ENCODE measurements at places on chromosomes 11 and 22.

GRCh38 chr11:130999086-130999485 is 82.8 kb upstream of the SNX19 start:
- no peak for DNase-seq

DNA sequence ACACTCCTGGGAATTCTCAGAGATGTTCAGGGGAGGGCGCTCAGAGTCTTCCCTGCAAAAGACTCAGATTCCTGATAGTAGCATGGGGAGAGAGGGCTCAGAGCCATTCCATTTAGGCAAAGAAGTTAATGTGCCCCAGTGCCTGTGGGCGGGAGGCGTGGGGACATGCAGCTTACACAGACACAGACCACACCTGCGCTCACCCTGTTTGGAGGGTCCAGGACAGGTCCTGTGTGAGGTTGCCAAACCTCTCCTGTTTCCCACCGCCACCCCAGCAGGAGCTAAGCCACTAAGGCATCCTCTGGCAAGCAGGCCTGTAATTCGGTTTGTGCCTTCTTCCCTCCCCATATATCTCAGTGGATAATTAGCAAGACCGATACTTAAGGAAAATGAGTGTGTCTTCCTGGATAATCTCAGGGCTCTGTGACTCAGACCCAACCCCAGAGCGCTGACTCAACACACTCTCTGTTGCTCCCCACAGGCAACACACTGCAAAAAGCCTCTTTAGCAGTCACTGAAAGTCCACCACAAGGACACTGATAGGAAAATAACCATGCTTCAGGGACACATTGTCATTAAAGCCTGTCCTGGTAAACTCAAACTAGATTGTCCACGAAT is 118.9 kb upstream of the LMO1 start:
- peak; percentile 15 for DNase-seq

GRCh38 chr11:76807206-76807875 is 24.2 kb downstream of the TSKU start:
- DNase-seq, result peak; percentile 78

GRCh38 chr22:45504373-45505341 is 2.0 kb downstream of the FBLN1 start:
- no peak for DNase-seq

DNA sequence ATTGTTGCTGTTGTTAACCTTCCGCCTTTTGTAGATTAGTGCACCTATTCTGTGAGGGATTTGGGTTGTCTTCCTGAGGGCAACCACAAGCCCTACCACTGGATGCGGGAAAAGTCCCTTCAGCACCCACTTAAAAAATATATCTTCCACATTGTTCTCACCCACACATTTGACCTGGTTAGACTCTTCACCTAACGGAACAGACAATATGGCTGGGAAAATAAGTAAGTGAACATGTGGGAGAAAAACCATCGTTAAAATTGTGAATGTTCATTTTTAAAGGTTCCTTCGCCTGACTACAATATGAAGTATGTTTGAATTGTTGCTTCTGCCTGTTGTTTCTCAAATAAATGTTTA is 72.0 kb upstream of the MPEG1 start:
- DNase-seq, result no peak

- no peak for DNase-seq
These were observed 82.4 kb upstream of the CD44 start for GRCh38 chr11:35056391-35057093.

GRCh38 chr11:71418643-71419042 is 29.6 kb downstream of the DHCR7 start:
- DNase-seq, result no peak

GRCh38 chr11:14764579-14765527 is 121.2 kb downstream of the PDE3B start:
- no peak for DNase-seq

DNA sequence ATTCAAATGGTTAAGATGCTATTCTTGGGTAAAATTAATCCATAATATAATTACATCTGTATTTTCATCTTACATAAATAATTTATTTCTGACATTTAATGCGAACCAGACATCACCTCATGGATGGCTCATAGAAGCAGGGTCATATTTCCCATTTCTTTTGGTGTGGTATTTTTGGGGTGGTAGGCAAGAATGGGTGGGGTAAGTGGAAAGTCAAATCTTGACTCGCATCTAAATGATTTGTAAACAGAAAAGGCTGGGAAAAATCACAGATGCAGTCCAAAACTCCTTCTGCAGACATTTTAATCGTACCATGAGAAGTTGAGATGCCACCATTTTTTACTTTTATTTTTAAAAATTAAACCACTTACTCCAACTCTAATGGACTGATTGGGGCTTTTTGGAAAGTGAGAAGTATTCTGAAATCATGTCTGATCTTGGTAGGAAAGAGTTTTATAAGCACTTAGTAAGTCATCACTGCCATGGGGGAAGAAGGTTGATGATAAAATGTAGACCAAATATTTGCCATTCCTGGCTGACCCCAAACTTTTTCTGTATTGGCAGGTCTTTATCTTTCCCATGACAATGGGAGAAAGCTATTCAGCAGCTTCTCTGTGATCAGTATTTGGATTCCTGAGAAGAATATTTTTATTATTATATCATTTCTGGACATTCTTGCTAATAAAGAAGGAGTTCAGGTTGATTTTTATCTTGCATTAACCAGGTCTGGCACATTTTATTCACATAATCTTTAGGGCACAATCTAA is 47.2 kb upstream of the BLID start:
- DNase-seq, result no peak

DNA sequence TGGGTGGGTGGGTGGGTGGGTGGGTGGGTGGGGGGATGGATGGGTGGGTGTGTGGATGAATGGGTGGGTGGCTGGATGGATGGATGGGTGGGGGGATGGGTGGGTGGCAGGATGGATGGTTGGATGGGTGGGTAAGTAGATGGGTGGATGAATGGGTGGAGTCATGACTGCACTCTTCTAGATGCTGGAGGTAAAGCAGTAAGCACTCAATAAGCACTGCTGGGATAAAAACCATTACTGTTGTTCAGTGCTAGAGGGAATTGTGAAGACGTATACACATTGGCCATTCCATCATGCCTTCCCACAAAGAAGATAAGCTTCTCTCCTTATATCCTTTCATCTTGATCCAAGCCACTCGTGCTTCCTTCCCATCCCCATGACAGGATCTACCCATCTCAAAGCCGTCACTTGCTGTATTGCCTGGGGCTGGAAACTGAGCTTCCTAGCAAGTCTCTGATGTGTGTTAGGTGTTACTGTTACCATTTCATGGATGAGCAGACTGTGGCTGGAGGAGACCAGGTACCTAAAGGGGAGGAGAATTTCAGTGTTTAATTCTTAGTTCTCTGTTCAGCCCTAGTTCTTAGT is 74.8 kb downstream of the MICAL2 start:
- DNase-seq, result no peak

DNA sequence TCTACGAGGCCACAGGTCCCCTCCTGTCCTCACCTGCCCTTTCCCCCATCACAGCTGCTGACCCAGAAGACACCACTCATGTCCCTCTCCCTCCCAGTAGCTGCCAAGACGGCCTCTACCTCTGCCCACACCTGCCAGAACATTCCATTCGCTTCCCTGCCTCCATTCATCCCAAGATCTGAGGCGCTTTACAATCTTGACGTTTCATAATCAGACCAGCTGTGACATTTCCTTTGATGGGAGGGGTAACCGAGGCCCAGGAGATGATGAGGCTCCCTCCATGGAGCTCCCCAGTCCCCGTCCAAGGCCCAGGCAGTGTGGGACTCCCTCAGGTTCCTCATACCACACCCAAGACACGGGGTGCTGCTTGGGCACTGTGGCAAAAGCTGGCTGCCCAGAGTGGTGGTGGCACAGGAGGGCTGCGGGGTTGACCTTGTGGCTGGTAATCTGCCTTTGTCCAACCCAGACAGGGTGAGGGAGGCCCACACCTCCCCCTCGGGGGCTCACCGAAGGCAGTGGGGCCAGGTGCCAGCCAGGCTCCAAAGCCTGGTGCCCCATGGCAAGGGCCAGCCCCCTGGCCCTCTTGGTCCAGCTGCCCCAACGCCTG is 17.3 kb downstream of the PHLDA2 start:
- no peak for DNase-seq

DNA sequence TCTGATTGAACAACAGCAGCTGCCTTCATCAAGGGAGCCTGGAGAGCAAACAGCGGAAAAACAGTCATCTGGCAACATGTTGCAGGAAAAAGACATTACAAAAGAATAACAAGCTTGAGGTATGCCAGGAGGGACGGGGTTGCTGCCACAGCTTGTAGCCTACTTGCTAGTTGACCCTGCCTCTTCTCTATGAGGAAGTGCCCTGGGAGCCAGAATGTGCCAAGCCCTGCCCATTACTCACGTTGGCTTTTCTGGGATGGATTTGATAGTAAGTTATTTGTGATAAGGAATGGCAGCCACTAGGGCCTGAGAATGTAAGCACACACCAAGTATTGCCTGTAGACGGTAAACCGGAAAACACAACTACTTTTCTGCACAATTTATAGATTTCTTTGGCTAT is 113.5 kb upstream of the KIRREL3 start:
- no peak for DNase-seq
